ENCODE measurements at places on chromosomes 16 and 17.

DNA sequence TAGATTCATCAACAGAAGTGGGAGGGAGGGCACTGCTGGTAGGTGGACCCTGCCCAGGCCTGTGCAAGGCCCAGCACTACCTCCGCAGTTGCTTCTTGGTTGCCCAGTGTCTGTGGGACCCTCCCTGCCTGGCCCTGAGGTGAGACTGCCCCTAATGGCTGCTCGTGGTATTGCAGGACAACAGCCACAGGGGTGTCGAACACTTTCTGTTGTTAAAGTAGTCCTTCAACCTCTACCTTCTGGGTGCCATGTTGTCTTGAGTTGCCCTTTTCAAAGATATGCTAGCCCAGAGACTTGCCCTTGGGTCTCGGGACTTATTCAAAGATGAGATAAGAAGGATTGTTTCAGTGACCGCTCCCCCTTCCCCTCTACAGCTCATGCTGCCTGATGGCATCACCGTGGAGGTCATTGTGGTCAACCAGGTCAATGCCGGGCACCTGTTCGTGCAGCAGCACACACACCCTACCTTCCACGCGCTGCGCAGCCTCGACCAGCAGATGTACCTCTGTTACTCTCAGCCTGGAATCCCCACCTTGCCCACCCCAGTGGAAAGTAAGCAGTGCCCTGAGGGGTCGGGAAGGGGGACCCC lies 29.1 kb downstream of the AKAP1 start:
- peak; percentile 66 for DNase-seq

- no peak for DNase-seq
These were observed 27.3 kb downstream of the SDK2 start for GRCh38 chr17:73616873-73617404.

DNA sequence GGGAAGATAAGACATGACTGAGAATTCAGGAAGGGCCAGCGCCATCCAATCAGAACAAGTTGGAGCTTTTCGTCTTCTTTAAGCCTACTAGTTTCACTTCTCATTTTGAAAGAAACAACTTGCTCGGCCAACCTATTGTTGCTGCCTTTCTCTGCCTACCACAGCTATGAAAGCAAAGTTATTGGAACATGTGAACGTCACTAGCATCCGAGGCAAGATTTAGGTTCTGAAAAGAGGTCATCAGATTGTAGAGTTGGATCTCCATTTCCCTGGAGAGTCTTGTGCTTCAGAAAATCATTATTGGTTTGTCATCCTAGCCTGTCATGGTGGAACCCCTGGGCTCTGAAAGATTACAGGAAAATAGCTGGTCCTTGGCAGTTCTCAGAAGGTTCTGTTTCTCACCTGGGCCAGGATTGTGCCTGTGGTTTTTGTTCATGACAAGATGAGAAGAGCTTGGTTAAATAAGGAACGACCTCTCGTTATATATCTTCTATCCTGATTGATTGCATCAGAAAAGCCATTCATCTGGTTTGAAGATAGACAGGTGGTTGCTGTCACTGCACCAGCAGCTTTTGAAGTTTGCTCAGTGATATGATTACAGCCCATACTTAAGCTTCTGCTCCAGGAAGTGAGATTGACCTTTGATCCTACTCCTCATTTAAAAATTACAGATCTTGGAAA lies 25.3 kb downstream of the CDH13 start:
- DNase-seq, result no peak

DNA sequence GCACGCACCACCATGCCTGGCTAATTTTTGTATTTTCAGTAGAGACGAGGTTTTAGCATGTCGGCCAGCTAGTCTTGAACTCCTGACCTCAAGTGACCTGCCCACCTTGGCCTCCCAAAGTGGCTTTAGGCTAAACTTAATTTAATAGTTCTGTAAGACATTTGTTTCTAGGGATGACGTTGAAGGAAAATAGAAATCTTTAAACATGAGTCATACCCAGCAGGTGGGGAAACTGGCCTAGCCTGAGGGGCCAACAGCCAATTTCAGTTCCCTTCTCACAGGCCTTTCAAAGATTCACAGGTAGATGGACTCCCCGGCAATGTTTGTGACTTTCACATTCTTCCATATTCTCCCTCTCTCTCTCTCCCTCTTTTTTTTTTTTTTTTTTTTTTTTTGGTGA lies 18.1 kb upstream of the ITPRIPL2 start:
- no peak for DNase-seq

DNA sequence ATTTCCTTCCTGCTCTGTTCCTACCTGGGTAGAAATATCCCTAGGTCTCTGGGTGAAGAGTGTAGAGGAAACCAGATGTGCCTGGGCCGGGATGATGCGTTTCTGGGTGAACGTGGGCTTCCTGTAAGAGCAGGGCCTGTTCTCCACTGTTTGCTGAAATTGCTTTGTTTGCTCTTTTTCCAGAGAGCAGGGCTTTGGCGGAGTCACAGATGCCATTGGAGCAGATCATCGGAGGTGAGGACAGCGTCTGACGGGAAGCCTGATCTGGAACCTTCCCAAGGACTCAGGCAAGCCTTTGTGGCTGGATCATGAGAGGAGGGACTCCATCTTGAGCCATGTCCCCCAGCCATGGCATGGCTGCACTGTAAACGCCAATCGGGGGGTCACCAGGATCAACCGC lies 15.4 kb downstream of the DHODH start:
- no peak for DNase-seq

- DNase-seq, result peak; percentile 46
These were observed 10.6 kb upstream of the MEFV start for GRCh38 chr16:3266873-3267537.

- no peak for DNase-seq
These were observed 9.3 kb downstream of the ZNF263 start for GRCh38 chr16:3292604-3293003.

DNA sequence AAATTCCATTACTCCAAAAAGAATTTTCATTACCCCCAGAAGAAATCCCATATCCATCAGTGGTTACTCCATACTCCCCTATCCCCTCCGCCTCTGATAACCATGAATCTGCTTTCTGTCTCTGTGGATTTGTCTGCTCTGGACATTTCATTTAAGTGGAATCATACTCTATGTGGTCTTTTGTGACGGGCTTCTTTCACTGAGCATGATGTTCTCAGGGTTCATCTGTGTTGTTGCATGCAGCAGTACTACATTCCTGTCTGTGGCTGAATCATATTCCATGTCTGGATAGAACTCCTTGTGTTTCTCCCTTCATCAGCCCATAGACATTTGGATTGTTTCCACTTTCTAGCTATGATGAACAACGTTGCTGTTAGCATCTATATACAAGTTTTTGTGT lies 59.5 kb upstream of the IRX3 start:
- DNase-seq, result no peak

- no peak for DNase-seq
These were observed 149.9 kb downstream of the RGS9 start for GRCh38 chr17:65287040-65287439.

DNA sequence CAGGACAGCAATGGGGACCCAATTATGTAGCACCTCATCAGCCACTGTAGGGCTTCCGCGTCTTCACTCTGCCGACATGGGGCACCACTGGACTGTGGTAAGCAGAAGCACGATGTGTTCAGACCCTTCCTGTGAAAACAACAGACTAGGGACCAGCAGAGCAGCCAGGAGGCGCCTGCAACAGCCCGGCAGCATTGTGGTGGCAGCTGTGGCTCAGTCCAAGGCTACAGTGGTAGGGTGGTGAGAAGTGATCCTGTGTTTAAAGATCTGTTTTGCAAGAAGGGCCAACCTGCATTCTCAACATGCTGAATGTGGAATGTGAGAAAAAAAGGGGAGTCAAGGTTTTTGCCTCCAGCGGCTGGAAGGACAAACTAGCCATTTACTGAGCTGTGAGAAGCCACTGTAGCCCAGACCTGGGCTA lies 80.8 kb downstream of the GAS7 start:
- DNase-seq, result peak; percentile 38

DNA sequence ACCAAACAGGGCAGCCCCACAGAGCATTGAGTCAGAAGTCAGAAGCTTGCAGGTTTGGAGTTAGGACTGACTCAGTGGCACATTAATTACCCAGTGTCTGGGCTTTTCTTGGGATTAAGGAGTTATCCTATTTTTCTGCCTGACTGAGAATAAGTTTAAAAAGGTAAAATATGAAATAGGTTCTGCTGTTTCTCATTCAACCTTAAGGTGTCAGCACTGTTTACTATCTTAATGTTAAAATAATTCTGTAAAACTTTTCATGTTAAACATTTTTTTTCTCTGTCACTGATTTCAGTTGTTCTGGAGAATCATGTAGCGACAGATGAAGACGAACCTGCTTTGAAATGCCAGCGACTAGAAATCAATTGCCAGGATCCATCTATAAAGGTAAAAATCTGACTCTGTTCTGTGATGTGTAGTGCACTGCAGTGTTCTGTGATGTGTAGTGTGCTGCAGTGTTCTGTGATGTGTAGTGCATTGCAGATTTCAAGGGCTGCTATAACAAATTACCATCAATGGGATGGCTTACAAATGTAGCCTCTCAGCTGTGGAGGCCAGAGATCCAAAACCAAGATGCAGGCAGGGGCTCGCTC lies 128.0 kb downstream of the LAT start:
- DNase-seq, result no peak

GRCh38 chr16:3591436-3591803 lies 14.2 kb upstream of the NLRC3 start:
- no peak for DNase-seq

GRCh38 chr17:58285422-58285810 lies 4.7 kb upstream of the MPO start:
- DNase-seq, result no peak

GRCh38 chr17:78422872-78423588 lies 44.6 kb downstream of the PGS1 start:
- no peak for DNase-seq

DNA sequence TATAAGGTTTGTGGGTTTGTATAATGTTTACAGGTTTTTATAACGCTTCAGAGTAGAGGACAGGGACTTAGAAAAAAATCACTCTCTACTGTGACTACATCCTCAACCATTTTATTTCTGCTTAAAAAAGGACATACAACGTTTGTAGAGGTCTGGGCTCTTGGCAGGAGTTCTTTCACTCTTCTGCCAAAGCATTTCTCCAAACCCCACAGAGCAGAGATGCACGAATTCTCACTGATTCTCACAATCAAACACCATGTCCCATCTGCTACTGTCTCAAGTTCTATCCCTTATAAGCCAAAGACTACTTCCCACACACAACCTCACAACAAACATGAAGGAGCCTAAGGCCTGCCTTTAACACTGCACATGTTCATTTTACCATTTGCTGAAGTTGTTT lies 7.0 kb upstream of the ANKFY1 start:
- DNase-seq, result no peak

DNA sequence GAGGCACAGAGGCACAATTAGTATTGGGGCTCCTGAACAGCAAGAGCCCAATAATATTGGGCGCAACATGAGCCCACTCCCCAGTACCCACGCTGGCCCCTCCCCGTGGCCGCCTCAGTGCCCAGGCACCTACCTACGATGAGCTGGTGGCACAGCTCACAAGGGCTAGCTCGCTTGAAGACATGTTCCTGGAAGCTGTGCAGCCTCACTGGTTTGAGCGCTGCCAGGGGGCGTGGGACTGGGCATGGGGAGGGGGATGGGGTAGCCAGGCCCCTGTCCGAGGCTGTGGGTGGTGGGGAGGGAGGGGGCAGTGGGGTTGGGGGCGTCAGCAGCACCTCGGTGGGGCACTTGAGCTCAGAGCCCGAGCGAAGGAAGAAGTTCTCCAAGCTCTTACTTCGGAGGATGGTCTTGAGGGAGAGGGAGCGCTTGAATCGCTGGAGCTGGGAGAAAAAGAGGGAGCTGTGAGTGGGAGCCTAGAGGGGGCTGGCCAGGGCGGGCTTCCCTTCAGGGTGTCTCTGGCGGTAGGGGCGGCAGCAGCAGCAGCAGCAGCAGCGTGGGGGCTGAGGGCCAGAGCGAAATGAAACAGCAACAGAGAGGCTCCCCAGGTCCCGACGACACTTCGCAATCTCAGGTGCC lies 7.9 kb downstream of the STAC2 start:
- DNase-seq, result no peak

DNA sequence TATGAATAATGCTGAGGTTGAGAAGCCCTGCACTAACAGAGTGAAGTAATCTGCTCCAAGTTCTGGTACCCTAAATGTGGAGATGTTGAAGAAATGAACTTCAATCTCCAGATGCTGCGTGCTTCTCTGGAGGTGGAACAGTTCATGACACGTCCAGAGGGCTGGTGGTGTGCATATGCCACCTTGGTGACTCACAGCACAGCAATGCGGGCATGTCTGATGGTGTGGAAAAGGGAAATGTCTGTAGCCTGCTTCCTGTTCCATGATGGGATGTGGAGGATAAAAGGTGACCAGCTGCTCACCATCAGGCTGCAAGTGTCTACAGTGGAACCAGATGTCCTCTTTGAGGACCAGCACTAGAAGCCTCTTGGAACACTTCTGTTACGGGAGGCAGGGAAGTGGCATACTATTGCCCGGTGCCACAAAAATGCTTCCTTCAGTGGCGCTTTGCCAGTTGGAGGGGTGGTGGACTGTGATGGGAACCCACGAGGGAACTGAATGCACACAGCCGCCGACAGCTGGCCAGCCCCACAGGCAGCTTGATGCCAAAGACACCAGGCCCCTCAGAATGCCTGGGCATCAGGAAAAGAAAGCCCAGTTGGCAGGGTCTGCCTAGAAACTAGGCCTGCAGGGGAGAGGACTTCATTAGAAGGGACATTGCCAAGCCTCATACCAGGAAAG lies 19.9 kb downstream of the SNX11 start:
- no peak for DNase-seq

DNA sequence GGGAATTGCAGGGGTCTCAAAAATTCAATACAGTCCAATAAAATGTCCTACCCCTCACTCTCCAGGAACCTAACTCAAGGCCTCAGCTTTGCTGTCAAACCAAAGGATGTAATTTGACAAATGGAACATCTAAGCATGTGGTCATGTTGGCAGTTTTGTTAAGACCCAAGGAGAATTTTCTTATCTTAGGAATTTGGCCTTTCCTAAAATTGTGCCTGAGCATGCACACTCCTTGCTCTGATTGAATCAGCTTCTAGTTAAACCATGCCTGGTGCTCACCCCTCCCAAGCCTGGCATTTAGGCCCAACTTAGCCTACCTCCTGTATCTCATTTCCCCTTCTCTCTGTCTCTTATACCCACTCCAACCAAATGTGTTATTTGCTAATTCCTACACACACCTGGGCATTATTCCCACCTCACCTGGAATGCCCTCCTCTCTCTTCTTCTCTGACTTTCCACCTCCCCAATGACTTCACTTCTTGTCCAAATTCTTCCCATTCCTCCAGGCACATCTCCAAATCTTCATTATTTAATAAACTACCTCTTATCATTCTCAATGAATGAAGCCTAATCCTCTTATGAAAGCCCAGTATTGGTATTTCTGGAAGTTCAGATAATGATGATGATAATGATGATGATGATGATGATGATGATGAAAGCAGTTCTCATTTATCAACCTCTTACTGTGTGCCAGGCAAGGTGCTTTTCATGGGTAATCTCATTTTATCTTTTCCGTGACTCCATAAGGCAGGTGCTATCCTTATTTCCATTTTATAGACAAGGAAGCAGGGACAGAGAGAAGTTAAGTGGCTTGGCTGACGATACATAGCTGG lies 178.0 kb upstream of the IRX6 start:
- DNase-seq, result no peak

- DNase-seq, result peak; percentile 52
These were observed 34.7 kb downstream of the SOCS3 start for GRCh38 chr17:78325076-78325687.

- peak; percentile 48 for DNase-seq
These were observed 51.2 kb downstream of the RMI2 start for GRCh38 chr16:11396241-11397048.

GRCh38 chr16:55645986-55646385 lies 9.8 kb upstream of the SLC6A2 start:
- no peak for DNase-seq
